Hepatocyte (in vitro differentiated cells): ENCODE measurements at places on chromosomes 7 and 10.

DNA sequence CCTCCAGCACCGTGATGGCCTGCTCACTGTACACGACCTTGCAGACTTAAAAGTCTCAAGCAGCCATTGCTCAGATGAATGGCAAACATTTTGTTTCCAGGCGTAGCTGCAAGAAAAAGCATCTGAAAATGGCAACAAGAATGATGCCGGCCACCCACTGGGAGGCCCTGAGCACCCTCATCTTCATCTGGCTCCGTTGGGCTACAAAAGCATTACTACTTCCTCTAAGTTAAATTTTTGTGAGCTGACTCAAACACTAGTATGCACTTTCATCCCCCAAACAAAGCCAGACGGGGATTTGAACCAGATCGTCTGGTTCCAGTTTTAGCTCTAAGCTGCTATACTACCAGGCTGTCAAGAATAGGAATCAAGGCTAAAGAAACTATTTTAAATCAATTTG lies 116.6 kb upstream of the CDK1 start:
- DNase-seq = no peak

DNA sequence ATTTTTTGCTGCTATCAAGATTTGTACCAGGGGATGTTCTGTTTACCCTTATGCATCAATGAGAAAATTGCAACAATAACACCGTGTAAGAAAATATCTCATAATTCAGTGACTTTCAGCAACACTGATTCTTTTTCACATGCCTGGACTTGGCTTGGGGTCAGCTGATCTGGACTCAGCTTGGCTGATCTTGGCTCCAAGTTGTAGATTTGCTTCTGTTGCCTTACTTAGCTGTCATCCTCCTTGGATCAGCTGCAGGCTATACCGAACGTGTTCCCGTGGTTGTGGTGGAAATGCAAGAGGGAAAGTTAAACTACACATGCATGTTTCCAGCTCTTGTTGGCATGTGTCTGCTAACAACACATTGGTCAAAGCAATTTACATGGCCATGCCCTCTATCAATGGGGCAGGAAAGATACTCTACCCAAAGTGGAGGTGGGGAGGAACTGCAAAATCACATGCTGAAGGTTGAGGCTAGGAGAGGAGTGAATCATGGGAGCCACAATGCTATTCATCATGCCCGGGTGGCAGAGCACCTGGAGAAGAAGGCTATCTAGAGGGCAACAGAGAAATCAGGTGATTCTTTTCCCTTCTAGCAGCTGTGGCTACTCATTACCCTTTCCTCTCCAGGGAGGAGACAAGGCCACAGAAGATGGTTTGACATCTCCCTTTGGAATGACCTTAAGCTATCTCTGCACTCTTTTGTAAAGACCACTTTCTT lies 1276.3 kb upstream of the AUTS2 start:
- no peak for DNase-seq

- no peak for DNase-seq
Measured at GRCh38 chr7:144908324-144908723, 72.5 kb upstream of the TPK1 start.

- no peak for DNase-seq
Measured at GRCh38 chr7:3861386-3861785, 560.3 kb downstream of the SDK1 start.

DNA sequence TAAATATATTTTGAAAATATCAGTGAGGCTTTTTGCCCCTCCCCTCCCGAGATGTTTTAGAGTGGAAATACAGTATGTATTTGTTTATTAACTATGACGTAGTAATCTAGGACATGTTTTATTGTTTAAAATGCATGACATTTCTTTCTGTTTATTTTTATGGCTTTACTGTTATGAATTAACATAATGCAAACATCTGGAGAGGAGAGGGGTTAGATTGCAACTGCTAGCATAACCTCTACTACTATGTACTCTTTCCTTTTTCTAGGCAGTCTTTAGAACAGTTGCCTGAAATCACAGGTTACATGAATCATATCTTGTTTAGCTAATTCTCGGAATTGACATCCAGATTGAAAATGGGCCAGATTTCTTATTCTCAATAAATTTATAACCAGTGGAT lies 7.4 kb downstream of the BTAF1 start:
- no peak for DNase-seq

- peak; percentile 26 for DNase-seq
Measured at GRCh38 chr7:151566897-151567320, 47.2 kb upstream of the RHEB start.

- DNase-seq = no peak
Measured at GRCh38 chr10:45438466-45439090, 64.6 kb downstream of the ALOX5 start.

DNA sequence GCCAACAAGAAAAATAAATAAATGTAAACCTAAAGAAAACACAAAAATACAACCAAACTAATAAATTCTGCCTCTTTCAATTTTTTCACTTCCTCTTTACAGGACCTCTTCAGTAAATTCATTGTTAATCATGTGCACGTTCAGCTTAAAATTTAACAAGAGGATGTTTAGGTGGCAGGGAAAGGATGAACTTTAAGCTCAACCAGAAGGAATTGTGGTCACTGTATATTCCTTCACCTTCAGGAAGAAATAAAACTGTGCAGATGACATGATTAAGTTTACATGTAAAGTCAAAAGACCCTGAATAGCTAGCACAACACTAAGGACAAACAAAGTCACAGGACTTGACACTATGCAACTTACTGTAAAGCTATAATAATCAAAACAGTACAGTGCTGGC lies 33.0 kb downstream of the KIF5B start:
- DNase-seq = no peak

DNA sequence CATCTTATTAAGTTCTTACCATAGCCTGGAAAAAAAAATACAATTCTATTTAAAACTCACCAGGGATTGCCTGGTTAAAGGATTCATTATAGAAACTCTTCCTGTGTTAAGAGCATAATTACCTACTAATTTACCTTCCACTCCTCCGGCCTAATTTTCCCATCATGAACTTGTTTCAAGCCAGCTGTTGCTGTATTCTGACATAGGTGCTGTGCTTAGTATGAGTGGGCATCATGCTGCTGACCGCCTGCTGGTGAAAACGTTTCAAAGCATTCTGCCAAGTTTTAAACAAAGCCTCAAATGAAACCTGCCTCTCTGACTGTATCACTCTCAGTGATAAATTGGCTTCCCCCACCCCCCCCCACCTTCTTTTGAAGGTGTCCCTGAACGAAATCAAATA lies 47.8 kb upstream of the KCNMA1 start:
- DNase-seq = no peak

DNA sequence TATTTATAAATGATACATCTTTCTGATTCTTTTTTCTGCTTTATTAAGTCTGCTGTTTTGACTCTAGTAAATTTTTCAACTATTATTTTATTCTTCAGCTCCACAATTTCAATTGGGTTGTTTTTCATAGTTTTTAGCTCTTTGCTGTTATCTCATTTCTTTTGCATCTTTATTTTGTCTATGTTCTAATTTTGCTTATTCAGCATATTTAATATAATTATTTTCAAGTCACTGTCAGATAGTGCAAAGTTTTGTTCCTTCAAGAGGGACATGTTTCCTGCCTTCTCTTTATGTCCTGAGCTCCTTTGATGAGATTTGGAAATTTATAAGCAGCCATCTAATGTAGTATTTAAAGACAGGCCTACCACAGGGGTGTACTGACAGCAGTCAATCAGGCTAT lies 131.5 kb upstream of the ZNF722 start:
- DNase-seq = no peak

DNA sequence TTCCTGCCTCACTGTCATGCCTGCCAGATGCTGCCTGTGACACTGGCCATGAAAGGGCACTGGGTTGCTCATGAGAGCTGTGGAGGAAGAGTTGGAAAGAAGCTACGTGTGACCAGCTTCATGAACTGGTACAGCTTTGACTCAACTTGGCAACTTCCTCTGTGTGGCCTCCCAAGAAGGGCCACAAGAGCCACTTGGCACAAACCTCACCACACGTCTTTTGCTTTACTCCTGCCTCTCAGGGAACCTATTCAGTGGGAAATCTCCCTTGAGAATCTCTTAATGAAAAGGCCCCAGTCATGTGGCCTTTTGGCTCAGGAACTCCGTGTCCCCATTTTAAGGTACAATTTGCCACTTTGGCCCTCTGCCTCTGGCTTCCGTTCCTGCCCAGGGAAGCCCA lies 54.5 kb downstream of the FRMD4A start:
- DNase-seq = no peak

DNA sequence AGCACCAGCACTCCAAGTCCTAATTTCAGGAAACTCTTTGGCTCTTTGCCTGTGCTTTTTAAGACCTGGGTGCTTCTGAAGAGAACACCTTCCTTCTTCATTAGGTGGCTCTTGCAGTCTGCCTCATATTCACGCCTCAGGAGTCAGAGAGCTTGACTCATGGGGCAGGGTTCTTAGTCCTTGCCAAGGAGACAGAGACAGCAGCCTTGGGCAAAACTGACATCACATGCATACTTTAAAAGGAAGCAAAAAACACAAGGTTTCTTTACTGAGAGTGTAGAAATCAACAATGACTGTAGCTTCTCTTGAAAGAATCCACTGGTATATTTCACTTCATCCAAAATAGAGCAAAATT lies 780.6 kb downstream of the INHBA start:
- DNase-seq = no peak

- DNase-seq = no peak
Measured at GRCh38 chr10:43308986-43309385, 42.1 kb upstream of the RASGEF1A start.

- DNase-seq = no peak
Measured at GRCh38 chr7:1322240-1323110, 89.8 kb downstream of the UNCX start.

DNA sequence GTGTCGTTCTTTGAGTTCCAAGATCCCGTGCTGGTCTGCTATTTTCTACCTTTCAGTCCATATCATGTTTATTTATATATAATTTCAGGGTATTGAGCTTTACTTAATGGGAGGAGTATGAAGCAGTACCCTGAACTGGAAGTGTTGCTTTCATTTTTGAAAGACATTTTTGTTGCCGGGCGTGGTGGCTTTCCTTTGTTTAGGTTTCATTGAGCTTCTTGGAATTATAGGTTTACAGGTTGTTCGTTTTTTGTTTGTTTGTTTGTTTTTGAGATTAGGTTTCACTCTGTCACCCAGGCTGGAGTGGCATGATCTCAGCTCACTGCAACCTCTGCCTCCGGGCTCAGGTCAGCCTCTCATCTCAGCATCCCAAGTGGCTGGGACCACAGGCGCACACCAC lies 7.4 kb downstream of the ZNF487 start:
- DNase-seq = no peak

GRCh38 chr10:12605580-12606405 lies 256.4 kb downstream of the CAMK1D start:
- DNase-seq = peak; percentile 64

- DNase-seq = no peak
Measured at GRCh38 chr10:11183015-11183414, 165.3 kb downstream of the CELF2 start.

GRCh38 chr10:130740915-130741750 lies 570.4 kb downstream of the TCERG1L start:
- no peak for DNase-seq

- no peak for DNase-seq
Measured at GRCh38 chr7:138919216-138919615, 62.0 kb downstream of the KIAA1549 start.

GRCh38 chr10:72464438-72464837 lies 109.7 kb upstream of the DNAJB12 start:
- DNase-seq = no peak

GRCh38 chr10:110392121-110392520 lies 87.4 kb upstream of the SMNDC1 start:
- no peak for DNase-seq

- DNase-seq = no peak
Measured at GRCh38 chr10:79331709-79332108, 15.6 kb upstream of the PPIF start.

DNA sequence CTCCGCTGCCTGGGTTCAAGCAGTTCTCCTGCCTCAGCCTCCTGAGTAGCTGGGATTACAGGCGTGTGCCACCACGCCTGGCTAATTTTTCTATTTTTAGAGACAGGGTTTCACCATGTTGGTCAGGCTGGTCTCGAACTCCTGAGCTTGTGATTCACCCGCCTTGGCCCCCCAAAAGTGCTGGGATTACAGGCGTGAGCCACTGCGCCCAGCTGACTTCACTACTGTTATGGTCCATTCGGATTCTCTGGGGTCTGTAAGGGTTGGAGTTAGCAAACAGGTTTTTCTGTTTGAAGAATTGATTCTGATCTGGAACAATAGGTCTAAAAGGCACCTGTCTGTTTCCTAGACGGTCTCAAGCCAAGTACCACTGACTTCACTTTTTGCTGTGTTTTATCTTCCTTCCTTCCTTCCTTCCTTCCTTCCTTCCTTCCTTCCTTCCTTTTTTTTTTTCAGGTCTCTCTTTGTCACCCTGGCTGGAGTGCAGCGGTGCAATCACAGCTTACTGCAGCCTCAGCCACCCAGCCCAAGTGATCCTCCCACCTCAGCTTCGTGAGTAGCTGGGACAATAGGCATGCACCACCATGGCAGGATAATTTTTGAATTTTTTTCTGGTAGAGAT lies 192.2 kb downstream of the CAMK1D start:
- DNase-seq = no peak

DNA sequence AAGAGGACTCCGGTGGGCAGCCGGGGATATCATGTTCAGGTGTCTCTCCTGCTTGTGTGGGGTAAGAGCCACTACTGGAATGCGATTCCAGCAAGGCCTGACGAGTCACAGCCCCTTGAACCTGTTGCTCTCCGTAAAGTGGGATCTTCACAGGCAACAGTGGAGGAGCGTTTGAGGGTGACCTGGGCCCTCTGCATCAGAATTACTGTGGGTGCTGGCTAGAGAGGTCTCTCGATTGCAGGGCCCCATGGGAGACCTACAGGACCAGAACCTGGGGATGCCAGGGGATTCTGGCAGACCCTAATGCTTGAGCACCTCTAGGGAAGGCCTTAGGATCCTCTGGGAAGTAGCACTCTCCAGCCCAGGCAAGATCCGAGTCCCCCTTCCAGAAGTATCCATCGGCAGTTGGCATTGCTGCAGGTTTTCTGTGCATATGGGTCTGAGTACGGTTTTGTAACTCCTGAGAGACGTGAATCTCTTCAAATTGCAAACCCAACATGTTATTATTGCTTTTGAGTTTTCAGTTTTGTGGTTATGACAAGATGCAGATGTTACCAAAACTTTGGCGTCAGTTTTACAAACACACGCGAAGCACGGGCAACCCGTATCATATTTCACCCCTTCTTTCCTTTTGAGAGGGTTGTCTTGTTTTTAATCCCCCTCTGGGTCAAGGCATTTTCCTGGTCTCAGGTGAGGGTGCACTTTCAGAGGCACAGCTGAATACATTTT lies 4.6 kb downstream of the MGMT start:
- no peak for DNase-seq

DNA sequence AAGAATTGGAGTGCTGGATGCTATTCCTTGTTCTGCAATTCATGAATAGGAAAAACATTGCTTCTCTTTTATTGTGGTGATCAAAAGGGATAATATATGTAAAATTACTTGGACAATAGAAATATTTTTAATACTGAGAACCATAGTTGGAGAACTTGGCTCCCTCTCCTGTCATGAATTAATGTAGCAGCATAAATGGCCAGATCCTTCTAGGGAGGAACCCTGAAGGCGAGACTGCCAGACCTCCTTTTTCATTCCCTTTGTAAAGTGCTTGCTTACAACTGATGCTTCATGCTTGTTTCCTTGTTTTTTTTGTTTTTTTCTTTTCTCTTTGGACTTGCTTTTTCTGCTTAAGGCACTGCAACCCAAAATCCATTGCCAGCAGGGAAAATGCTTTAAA lies 233.6 kb downstream of the SH2D4B start:
- no peak for DNase-seq
